ENCODE measurements at places on chromosomes 3 and 15.

DNA sequence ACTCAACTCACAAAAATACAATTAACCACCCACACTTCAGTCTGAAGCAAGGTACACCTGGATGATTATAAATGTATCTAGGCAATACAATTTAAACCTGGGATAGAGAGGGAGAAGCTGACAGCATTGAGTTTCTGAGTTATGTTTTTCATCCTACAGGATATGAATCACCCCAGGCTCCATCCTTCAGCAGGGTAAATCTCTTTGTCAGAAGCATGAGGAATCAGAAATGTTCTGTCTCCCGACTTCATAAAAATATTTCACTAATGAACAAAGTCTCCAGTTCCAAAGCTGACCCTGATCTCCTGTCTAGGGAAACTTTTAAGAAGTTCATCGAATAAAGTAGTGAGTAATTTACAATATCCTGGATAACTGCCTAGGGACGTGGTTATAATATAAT lies 25.5 kb upstream of the FRMD4B start:
- DNase-seq = no peak

DNA sequence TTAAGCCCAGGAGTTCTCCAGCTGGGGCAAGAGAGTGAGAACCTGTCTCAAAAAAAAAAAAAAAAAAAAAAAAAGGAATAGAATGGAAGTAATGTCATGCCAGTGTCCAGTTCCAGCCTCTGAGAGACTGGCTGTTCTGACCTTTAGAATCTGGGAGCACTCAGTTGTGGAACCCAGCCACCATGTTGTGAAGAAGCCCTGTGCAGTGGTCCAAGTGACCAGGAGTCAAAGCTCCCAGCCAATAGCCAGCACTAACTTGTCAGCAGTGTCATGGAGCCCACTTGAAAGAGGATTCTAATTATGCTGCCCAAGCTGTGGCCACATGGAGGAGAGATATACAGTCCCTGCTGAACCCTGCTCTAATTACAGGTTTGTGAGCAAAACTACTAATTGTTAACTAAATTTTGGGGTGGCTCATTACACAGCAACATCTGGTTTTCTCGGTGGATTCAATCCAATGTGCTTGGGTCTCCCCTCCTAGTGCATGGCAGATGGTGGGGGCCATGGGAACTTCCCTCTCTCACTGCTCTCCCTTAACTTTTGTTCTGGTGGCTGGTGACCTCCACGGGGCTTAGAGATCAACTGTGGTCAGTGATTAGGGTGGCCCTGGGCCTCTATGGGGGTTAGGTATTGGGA lies 55.5 kb downstream of the CLEC3B start:
- DNase-seq = no peak

- no peak for DNase-seq
These were observed 83.4 kb downstream of the MESD start for GRCh38 chr15:80906159-80906766.

DNA sequence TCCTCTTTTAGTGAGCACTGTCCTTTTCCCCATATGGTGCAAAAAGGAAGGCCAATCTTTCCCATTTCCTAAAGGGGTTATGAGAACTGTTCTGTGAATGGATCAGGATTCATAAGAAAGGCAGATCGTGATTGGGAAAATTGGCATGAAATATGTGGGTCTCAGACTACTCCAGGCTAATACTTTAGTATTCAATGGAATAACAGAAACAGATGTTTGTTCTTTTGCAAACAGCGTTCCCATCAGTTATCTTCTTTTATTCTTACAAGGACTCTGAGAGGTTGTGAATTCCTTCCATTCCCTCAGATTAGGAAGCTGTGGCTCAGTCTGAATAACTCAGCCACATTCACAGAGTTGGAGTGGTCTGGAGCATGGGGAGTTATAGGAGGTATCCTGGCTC lies 51.3 kb upstream of the MTMR10 start:
- no peak for DNase-seq

- DNase-seq = no peak
These were observed 198.8 kb upstream of the TGFBR2 start for GRCh38 chr3:30407651-30408050.

GRCh38 chr3:40581166-40581565 lies 56.4 kb downstream of the ZNF621 start:
- DNase-seq = no peak

DNA sequence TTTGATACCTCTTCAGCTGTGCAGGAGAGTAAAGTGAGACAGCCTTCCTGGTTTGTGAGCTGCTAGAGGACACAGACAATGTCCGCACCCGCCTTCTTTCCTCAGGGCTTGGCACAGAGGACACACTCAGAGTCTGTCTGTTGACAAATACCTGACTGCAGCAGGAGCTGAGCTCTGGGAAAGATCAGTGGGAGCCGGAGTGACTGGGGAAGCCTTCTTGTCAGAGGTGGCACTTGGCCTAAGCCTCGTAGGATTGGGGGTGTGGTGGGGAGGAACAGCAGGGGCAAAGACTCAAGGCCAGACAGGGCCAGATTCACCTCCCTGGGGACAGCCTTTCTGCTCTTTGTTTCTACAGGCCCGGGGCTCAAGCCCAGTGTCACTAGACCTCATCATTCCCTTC lies 3.3 kb upstream of the IL17RC start:
- DNase-seq = no peak

- no peak for DNase-seq
These were observed 55.6 kb downstream of the CHD2 start for GRCh38 chr15:92955706-92956105.

DNA sequence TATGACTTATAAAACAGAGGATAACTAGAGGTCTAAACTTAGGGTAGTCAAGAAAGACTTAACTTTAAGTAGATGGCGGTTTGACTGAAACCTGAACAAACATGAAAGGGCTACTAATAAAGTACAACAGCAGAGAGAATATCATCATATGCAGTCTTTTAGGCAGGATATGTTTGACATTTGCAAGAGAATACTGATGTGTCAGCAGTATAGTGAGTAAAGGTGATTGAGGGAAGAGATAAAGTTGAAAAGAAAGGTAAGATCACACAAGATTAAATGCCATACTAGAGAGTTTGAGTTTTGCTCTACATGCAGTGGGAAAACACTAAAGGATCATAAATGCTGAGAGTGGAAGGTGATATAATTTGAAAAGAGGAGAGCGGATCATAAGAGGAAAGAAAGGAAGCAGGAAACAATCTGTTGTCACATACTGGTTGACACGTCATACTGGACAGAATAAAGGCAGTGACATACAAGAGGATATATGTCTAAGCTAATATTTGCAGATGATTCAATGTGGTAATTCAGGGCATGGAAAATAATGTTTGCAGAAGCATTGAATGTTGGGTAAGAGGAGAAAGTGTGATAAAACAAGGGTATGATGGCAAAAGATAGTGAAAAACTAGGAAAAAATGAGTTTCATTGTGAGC lies 223.0 kb downstream of the EPHA6 start:
- no peak for DNase-seq

GRCh38 chr3:32391643-32392535 lies at the start of gene CMTM7:
TSS of gene CMTM7 (plus strand) at chr3:32391853. CDS start at chr3:32391907, 54 bp downstream.
- DNase-seq = peak; percentile 23

DNA sequence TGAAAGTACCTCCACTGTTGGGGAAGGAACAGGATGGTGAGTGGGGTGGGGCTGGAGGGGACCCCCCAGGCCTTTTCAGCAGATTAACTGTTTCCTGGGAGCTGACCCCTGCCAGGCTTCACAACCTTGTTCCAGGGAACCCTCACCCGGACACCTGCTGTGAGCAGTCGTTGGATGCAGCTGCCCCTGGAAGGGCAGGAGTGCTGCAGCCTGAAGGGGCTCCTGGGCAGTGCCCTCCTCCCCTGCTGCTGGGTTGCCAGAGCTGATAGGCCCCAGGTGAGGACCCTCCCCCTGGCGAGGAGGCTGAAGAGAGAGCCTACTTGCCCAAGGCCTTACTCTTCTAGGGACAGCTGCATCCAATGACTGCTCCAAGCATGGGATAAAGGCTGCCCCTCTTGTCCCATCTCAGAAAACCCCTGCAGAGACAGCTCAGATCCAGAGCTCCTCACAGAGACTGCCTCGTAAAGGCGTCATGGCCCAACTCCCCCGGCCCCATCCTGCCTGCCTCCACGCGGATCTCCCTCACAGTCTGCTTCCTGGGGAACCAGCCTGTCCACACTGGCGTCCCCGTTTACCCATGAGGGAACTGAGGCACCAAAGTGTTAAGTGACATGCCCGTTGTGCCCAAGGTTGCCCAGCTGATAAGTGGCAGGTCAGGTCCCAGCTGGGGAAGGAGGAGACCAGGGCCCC lies 193.4 kb upstream of the LINGO1 start:
- no peak for DNase-seq

DNA sequence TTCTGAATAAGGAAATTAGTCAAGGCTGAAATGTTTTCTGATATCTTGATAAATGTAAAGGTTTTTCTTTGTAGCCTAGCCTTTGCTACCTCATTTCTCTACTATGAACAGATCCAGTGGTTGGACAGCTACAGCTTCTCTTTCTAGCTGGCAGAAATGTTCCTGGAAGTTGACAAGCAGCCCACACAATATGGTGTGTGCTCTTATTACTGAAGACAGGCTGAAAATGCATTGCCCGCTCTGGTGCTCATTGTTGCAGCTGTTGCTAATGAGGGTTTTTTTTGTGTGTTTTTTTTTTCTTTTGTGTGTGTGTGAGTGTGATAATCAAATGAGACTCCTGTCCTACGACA lies 844.3 kb upstream of the SEMA6D start:
- no peak for DNase-seq

- peak; percentile 76 for DNase-seq
These were observed 101.7 kb upstream of the TPM1 start for GRCh38 chr15:62940755-62941361.

DNA sequence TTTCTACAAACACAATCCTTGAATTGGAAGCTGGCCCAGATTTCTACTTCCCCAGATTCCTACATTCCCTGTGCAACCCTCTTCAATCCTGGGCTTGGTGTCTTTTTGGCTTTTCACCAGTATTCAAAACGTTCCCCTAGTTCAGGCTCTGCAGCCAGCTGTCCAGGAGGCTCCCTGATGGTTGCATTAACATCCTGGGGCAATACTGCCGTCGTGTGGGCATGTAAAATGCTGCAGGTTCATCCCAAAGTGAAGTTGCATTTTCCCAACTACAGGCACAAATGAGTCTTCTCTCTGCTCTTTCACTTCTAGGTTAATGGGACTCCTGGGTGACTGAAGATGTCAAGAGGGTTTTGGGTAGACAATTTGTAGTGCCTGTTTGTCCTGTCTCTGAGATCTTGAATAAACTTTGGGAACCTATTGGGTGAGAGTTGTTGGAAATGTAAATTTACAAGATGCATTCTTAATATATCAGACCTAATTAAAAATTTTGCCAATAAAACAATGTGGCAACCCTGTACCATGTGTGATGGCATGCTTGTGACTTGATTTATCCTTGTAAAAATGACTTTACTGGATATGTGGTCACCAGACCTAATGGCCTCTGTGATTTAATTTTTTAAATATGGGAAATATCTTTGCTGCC lies 28.6 kb downstream of the SOX14 start:
- DNase-seq = no peak

DNA sequence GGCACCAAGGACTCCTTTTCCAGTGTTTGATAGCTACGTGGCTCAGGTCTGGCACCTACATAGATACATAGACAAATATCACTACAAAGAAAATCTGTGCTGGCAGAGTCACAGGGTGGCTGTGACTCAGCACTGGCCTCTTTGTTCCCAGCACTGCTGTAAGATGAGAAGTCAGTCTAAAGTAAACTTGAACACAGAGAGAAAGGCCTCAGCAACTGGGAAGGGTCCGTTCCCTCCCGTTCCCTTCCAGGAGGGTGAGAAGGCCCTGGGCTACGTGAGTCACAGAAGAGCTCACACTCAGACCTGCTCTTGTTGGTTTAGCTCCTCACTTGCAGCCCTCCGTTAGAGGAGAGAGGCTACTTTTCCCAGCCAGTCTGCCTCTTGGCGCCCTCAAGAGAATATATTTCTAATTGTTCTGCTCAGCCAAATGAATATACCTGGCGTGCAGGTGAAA lies 23.1 kb downstream of the ANXA2 start:
- no peak for DNase-seq

DNA sequence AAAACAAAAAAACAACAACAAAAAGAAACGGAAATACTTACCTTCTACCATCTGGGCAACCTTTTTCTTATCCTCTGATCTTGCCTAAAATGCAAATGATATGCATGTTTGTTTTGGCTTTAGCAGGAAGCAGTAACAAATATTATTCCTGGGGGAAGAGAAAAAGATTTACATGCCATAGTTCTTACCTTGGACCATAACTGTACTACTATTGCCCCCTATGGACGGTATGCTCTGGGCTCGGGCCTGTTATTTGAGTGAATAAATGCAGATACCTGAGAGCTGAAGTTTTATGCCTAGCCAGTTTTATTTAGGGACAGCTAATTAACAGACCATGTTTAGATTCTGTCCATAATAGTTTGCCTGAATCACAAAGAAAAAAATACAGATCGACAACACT lies 12.6 kb upstream of the STARD5 start:
- no peak for DNase-seq

- no peak for DNase-seq
These were observed 509.7 kb downstream of the TUSC7 start for GRCh38 chr3:117219296-117219695.

DNA sequence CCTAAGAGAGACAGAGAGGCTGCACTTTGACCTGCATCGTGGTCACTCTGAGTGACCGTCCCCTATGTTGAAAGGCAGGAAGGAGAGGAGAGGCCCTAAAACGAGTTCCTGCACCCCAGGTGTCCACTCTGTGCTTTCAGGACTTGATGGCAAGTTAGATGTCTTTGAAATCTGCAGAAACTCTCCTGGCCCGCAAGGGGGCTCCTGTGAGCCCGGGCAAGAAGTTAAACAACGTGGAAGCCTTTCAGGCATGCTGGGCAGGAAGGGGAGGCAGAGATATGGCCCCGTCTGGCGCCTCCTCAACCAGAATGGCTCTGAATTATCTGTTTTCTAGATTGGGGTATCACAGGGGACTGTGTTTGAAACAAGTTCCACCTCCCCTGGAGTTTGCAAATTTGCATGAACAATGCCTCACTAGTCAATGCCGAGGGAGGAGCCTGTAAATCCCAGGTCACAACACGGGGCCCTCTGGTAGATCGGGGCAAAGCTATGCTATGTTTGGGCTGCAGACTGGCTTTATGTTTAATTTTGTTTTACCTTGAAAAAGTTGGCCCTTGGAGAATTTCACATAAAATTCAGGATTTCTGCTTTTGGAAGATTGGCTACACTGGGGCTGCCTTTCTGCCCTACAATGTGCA lies 9.8 kb downstream of the CTXND1 start:
- no peak for DNase-seq

- DNase-seq = no peak
These were observed 9.5 kb downstream of the CFAP44 start for GRCh38 chr3:113431811-113432210.

- DNase-seq = no peak
These were observed 128.9 kb downstream of the CHCHD6 start for GRCh38 chr3:126832933-126833332.

Measured in cerebellum (tissue), 4 donors.